ENCODE measurements at places on chromosomes 7 and 10.

DNA sequence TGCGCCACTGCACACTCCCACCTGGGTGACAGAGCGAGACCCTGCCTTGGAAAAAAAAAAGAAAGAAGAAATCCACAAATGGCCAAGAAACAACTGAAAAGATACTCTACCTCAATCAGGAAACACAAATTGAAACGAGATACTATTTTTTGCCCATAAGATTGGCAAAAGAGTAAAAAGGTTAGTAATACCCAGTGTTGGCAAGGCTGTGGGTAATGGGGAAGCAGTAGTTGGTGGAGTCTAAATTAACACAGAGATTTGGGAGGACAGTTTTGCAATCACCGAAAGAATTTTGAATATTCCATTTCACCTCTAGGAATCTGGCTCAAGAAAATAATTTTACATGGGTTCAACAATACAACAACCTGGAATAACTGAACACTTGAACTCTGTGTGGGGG, 19.9 kb downstream of the ABRAXAS2 start:
- DNase-seq, result no peak

GRCh38 chr7:43582503-43583423, at the start of gene STK17A:
Gene STK17A, plus strand, starts transcription at chr7:43583108. Its CDS starts 136 bp downstream, at chr7:43583244.
- peak; percentile 92 for DNase-seq

DNA sequence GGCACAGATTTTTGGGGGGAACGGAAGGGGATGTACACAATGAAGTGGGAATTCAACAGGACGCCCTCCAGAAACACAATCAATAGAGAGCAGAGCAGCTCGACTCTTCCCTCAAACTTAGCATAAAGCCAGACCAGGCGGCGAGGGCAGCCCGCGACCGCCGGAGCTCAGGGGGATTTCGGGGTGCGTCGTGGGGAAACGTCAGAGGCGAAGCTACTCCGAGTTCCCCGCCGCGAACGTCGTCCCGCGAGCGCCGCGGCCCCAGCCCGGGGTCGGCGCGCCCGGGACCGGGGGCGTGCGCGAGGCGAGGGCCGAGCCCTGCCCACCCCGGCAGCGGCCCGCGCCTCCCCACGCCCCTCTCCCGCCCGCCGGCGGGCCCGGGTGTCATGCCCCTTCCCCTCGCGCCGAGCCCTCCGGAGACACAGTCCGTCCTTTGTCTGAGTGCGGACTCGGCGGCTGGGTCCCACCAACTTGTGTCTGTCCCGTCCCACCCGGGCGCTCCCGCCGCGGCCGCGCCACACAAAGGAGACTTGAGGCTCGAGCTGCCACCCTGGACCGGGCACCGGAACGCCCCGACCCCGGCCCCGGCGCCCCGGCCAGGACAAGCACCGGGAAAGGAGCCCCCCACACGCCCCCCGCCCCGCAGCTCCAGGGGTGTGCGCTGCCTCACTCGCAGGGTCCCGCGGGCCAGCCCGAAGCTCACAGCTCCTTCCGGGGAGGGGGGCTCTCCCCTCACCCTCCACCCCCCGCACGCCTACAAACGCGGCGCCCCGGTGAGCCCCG, 634 bp downstream of the EZH2 start:
- DNase-seq, result no peak

- no peak for DNase-seq
These were observed 95.2 kb upstream of the STK17A start for GRCh38 chr7:43487731-43488073.

DNA sequence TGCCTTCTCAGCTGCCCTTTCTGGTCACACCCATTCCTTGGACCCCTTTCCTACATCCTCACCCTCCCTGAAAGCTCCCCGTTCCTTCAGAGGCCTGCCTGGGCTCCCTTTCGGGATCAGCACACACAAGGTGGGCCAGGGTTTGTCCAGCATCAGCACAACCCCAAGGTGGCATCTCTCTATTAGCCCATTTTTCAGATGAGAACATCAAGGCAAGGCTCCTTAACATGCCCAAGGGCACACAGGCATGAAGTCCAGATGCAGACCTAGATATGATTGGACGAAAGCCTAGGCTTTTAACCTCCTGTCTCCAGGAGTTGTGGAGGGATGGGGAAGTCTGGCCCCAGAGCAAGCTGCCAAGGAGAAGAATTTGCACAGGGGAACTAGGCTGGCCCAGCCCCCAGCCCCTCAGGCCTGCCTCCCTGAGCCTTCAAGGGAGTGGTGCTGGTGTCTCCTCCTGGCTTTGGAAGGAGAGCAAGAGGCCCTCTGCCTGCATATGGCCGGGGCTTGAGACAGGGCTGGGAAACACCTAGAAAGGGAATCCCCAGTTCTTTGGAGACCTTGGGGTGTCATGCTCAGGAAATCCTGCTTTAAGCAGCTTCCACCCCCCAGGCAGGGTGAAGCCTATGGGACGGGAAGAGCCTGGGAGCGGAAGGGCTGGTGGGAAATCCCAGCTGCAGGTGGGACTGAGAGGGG, 9.0 kb upstream of the VSIR start:
- no peak for DNase-seq

- DNase-seq, result no peak
These were observed 34.2 kb downstream of the TFPI2 start for GRCh38 chr7:93856323-93856722.

GRCh38 chr7:133310232-133310862, 57.5 kb downstream of the EXOC4 start:
- DNase-seq, result peak; percentile 62

DNA sequence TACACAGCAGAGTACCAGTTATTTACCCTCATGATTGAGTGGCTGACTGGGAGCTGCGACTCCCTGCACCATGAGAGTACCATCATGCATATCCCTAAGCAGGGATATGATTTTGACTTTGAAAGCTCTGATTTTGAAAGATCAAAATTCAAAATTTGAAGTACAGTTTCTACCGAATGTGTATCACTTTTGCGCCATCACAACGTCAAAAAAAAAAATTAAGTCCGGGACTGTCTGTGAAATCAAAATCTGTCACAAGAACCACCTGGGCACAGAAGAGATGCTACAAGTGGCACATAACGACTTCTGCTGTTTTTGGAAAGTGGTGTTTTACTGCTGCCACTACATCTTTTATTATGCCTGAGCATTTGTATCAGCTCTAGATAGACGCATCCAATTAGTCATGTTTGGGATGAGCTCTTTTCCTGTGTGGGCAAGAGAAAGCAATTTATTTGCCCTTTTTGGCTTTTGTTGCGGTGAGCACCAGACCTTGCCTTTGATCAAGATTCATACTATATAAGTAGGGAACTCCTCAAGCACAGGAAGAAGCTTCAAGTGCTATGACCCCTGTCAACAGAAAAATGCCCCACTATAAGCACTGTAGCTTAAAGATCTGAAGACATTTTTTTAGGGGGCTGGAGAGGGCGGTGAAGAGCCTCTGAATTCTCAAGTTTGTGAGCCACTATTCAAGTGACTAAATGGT, 10.7 kb downstream of the MTPN start:
- DNase-seq, result no peak

GRCh38 chr10:89280508-89280907, 21.3 kb upstream of the IFIT2 start:
- DNase-seq, result no peak

- no peak for DNase-seq
These were observed 1156.7 kb downstream of the GATA3 start for GRCh38 chr10:9211228-9211627.

DNA sequence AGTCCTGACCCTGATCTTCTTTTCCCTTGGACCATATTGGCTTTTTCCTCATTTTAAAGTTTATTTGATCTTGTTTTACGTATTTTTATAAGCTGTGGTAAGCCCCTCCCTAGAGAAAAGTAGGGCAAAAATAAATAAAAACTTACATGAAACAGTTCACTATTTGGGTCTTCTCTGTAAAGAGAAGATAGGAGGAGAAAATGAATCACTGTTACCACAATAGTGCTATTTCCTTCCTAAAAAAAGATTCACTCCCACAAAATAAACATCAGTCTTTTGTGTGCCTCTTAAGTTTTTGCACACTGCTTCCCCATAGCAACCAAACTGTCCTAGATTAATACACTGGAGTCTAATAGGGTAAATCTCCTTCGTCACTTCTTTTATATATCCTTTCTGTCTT, 1.4 kb upstream of the SVIL start:
- DNase-seq, result peak; percentile 90

All from astrocyte of the spinal cord (primary cell).